ENCODE measurements at places on chromosomes 7 and 10. TPM values are rescaled to one million over a fixed set of nuclear protein-coding genes. Genes with fewer than 3 reads are reported as not detected.

The HDAC9 gene
- total RNA-seq: 0.25 TPM

The MYH16 gene
- total RNA-seq: 0.25 TPM

The ARHGAP22 gene
- total RNA-seq: 3.5 TPM

The ASB10 gene
- not detected for total RNA-seq

The UPK3B gene
- 20.0 TPM for total RNA-seq

The MEOX2 gene
- not detected for total RNA-seq

The OGDHL gene
- total RNA-seq: 0.41 TPM

The ZPBP gene
- total RNA-seq: not detected

The CTNNA3 gene
- not detected for total RNA-seq

The MSRB2 gene
- total RNA-seq: 12.5 TPM

The TAS2R41 gene
- not detected for total RNA-seq

The COL28A1 gene
- total RNA-seq: 0.85 TPM

The TMEM236 gene
- total RNA-seq: 0.05 TPM

The SLC18A3 gene
- not detected for total RNA-seq

The ELFN1 gene
- 0.30 TPM for total RNA-seq

The RARRES2 gene
- total RNA-seq: not detected

The OR13A1 gene
- total RNA-seq: not detected

The CYP3A5 gene
- total RNA-seq: 1.4 TPM

Data from A549 treated with dexamethasone at 1 μM for 4 hours (cell line).